ENCODE measurements at places on chromosomes 1 and 21. TPM values are rescaled to one million over a fixed set of nuclear protein-coding genes. Genes with fewer than 3 reads are reported as not detected.

- DNase-seq, result no peak
- H3K4me3 ChIP-seq, result no peak overlapping the region
- H3K27ac ChIP-seq, result no peak overlapping the region
Measured at GRCh38 chr1:115567431-115567830, 74.3 kb upstream of the VANGL1 start.

GRCh38 chr1:165481820-165482532, 37.0 kb upstream of the RXRG start:
- no peak overlapping the region for H3K27ac ChIP-seq
- H3K4me3 ChIP-seq, result no peak overlapping the region
- peaks cover 14% of the 10 kb centered on the region for H3K27me3 ChIP-seq

DNA sequence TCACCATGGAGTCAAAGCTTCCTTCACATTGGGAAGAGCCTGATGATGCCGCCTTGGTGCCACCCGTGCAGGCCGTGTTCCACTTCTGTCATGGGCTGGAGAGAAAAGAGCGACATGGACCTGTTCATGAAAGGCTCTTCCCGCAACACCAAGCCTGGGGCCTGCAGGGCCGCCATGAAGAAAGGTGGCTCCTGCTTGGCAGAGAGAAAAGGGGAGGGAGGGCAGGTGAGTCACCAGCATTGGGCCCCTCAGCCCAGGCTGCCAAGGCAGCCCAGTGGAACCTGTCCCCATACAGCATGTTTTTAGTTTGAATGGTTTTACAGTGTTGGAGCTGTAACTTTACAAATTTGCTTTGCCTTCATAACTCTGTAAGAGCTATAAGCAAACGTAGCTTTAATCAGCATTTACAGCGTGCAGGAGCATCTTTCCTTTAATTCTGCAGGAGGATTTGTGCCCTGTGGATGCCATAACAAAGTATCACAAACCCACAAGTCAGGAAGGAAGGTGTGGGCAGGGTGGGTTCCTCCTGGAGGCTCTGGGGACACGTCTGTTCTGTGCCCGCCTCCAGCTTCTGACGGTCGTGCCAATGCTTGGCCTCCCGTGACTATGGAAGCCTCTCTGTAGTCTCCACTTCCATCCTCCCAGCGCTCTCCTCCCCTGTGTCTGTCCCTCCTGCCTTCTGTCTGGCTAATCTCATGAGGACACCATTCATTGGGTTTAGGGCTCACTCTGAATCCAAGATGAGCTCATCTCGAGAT, 49.1 kb downstream of the RIPK4 start:
- H3K4me1 ChIP-seq, result no peaks in the 10 kb centered on the region
- peaks cover 24% of the 10 kb centered on the region for H3K27me3 ChIP-seq
- no peak overlapping the region for H3K27ac ChIP-seq
- no peaks in the 10 kb centered on the region for H3K36me3 ChIP-seq

DNA sequence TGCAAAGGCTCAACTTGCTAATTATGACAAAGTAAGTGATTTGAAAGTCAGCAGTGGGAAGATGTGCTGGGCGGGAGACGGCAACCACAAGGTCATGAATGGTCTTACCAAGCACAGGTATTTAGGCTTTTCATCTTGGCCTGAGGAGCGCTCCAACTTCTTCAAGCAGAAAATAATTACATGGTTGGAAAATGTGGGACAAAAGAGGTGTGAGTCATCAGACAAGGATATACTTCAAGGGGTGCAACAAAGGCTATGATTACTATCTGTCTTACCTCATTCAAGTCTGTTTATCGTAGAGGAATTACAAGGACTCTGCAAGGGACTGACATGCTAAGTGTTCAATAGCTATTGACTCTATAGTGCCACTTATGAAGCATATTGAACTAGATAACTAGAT, 2005.7 kb downstream of the MRPL39 start:
- H3K4me1 ChIP-seq, result no peaks in the 10 kb centered on the region
- no peaks in the 10 kb centered on the region for H3K27me3 ChIP-seq
- H3K36me3 ChIP-seq, result no peaks in the 10 kb centered on the region
- H3K4me3 ChIP-seq, result no peak overlapping the region

The HSD3B1 gene
- not detected for total RNA-seq

GRCh38 chr1:203276916-203277545, 28.3 kb upstream of the BTG2 start:
- H3K4me1 ChIP-seq, result peaks cover 58% of the 10 kb centered on the region
- peak overlapping the region; percentile 76 for H3K27ac ChIP-seq

GRCh38 chr1:227886993-227887696, 60.6 kb downstream of the WNT9A start:
- no peaks in the 10 kb centered on the region for H3K27me3 ChIP-seq
- H3K4me3 ChIP-seq, result peak overlapping the region; percentile 32
- H3K36me3 ChIP-seq, result no peaks in the 10 kb centered on the region

DNA sequence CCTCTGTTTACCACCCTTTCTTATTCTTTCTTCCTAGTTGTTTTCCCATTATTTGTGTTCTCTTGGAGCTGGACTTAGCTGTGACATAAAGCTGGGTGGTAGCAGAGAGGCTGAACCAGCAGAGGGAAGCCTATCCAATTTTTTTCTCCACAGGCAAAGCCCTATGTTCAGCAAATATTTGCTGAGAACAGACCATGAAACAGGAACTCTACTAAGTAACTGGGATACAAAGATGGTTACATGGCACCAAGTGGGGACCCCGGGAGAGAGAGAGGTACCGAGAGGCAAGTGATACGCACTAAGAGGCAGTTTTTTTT, 6.6 kb downstream of the CFAP141 start:
- no peak overlapping the region for H3K4me3 ChIP-seq
- no peak overlapping the region for H3K27ac ChIP-seq
- H3K27me3 ChIP-seq, result no peaks in the 10 kb centered on the region
- no peaks in the 10 kb centered on the region for H3K4me1 ChIP-seq
- DNase-seq, result no peak

GRCh38 chr1:921011-921837, 2.5 kb upstream of the SAMD11 start:
- H3K27ac ChIP-seq, result no peak overlapping the region
- H3K4me1 ChIP-seq, result peaks cover 18% of the 10 kb centered on the region
- H3K36me3 ChIP-seq, result peaks cover 1% of the 10 kb centered on the region
- DNase-seq, result no peak

The HEYL gene
- total RNA-seq, result 0.15 TPM

DNA sequence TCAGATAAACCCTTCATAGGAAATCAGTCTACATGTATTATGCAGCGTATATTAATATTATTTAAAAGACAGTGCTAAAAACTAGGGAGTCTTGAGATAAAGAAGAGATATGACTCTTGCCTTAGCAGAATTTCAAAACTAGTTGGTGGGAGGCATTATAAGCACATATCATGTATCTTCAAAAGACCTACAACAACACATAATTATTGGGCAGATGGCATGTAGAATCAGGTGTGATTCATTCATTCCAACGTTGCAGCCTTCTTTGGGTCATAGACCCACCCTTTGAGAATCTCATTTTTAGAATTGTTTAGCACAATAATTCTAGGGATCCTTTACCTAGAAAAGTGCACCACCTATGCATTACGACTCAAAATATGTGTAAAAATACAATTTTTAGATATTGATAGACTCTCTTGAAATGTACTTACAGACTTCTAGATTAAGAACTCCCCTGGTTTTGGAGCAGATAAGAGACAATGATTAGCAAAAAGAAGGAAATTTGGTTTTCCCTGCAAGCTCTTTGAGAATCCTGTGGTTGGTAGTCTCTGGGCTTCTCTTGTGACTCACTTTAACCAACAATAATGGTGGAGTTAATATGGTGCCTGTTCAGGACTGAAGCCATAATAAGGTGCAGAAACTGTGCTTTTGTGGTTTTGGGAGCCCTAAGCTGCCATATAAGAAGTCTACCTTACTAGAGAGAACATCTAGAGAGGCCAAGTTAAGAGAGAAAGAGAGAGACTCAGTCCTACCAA, 85.3 kb upstream of the RGS4 start:
- peaks cover 11% of the 10 kb centered on the region for H3K27me3 ChIP-seq
- no peaks in the 10 kb centered on the region for H3K36me3 ChIP-seq
- H3K27ac ChIP-seq, result no peak overlapping the region
- no peaks in the 10 kb centered on the region for H3K4me1 ChIP-seq

DNA sequence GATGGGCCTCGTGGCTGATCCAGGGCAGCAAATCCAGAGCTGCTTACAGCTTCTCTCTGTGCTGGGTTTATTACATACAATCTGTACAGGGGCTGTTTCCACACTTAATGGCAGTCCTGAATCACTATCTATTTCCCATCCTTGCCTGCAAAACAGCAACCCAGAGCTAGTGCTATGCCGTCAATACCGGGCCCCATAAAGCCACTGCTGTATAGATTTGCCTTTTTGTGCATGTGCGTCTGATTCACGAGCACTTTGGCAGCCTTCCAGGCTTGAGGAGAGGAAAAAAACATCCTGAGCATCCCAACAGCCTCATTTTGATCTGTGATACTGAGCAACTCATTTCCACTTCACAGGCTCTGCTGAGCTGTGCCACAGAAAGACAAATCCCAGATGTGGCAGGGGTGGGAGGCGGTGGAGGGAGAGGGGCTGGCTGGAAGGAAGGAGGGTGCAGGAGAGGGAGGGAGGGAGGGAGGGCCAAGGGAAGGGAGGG, 65.2 kb upstream of the TARBP1 start:
- no peaks in the 10 kb centered on the region for H3K36me3 ChIP-seq
- no peaks in the 10 kb centered on the region for H3K27me3 ChIP-seq
- H3K27ac ChIP-seq, result peak overlapping the region; percentile 69
- DNase-seq, result peak; percentile 89
- H3K4me1 ChIP-seq, result peaks cover 19% of the 10 kb centered on the region

GRCh38 chr1:201023517-201023902, at the start of gene KIF21B:
Gene KIF21B (minus strand): TSS chr1:201023714. CDS start chr1:201023383, 331 bp downstream.
- H3K4me3 ChIP-seq, result peak within 1 kb of the TSS; percentile 90
- peak; percentile 91 for DNase-seq
- H3K27me3 ChIP-seq, result no peaks in the 10 kb centered on the region

DNA sequence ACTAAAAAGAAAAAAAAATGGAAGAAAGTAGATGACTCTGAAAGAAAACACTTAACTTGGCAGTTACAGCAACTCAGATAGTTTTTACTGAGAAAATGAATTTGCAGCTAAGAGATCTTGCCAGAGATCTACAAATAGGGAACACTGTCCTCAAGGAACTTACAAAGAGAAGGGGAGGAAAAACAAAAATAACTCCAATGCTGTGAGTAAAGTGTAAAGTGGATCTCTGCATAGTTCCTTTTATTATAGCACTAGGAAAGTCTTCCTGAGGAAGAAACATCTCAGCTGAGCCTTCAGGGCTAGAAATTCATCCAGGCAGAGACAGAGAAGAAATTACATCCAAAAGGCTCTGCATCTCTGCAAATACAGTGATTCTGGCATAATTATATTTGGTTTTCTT, 3.9 kb downstream of the CD1B start:
- H3K4me3 ChIP-seq, result no peak overlapping the region
- no peaks in the 10 kb centered on the region for H3K4me1 ChIP-seq
- H3K27ac ChIP-seq, result no peak overlapping the region
- H3K36me3 ChIP-seq, result no peaks in the 10 kb centered on the region
- H3K27me3 ChIP-seq, result peaks cover 21% of the 10 kb centered on the region

DNA sequence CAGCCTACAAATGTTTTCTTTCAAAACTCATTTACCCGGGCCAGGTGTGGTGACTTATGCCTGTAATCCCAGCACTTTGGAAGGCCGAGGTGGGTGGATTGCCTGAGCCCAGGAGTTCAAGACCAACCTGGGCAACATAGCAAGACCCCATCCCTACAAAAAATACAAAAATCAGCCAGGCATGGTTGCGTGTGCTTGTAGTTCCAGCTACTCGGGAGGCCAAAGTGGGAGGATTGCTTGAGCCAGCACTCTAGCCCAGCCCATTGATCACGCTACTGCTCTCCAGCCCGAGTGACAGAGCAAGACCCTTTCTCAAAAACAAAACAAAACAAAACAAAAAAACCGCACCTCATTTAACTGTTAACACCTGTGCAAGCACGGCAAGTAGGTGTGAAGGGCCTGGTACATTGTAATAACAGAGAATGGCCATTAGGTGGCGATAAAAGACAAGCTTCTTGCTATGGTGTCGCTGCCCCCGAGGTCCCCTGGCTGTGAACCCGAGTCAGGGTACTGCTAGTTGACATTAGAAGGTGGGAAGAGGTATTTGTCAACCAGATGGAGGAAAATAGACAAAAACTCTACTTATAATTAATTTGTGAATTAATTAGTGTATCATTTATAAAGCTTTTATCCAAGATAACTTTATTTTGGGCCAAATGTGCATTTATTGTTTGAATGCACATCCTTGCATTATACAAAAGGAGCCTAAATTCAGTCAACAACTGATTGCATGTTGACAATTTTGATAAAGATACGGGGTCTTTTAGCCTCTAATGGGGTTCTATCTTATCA, 66.5 kb downstream of the SH3BGR start:
- no peak overlapping the region for H3K4me3 ChIP-seq
- no peaks in the 10 kb centered on the region for H3K4me1 ChIP-seq
- H3K27ac ChIP-seq, result no peak overlapping the region
- no peaks in the 10 kb centered on the region for H3K36me3 ChIP-seq
- peak; percentile 42 for DNase-seq

GRCh38 chr21:33700491-33700890, 58.2 kb downstream of the ITSN1 start:
- DNase-seq, result no peak
- no peak overlapping the region for H3K27ac ChIP-seq
- no peak overlapping the region for H3K4me3 ChIP-seq
- no peaks in the 10 kb centered on the region for H3K36me3 ChIP-seq

DNA sequence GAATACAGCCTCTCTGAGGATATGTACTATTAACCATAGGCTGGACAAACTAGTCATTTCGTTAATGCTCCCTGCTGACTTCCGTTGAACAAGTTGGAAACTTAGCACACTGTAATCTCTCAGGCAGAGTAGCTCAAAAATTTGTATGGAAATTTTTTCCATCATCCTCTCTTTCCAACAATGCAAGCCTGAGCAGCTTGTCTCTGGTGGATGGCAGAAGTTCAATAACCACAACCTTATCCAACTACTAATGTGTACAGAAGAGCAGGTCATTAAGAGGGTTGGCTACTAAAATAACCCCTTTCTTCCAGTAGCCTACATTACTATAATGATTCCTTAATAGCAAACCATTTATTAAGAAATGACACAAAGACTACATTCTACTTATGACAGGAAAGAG, 262.3 kb downstream of the NFIA start:
- no peak overlapping the region for H3K4me3 ChIP-seq
- no peaks in the 10 kb centered on the region for H3K36me3 ChIP-seq
- no peaks in the 10 kb centered on the region for H3K4me1 ChIP-seq
- peaks cover 2% of the 10 kb centered on the region for H3K27me3 ChIP-seq
- no peak overlapping the region for H3K27ac ChIP-seq

The CRYBG2 gene
- 0.72 TPM for total RNA-seq
